Adipocyte (in vitro differentiated cells): ENCODE measurements at places on chromosomes 6 and 20.

DNA sequence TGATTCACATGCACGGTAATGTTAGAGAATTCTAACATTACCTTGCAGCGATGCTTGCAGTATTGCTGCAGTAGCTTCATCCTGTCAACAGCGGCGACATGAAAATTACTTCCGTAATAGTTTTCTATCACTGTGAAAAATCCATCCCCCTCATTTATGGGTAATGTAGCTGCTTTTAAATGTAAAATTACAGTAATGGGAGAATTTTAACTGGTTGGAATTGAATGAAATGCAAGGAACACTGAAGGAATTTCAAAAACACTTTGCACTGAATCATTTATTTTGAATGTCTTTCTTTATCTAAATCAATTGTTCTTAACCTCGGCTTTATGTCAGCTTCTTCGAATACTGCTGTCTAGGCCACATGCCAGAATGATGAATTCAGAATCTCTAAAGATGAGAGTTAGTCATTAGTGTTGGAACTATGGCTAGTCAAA lies 102.4 kb upstream of the HIVEP1 start:
- peak; percentile 73 for DNase-seq

GRCh38 chr6:44699082-44699481 lies 311.6 kb downstream of the CDC5L start:
- no peak for DNase-seq

DNA sequence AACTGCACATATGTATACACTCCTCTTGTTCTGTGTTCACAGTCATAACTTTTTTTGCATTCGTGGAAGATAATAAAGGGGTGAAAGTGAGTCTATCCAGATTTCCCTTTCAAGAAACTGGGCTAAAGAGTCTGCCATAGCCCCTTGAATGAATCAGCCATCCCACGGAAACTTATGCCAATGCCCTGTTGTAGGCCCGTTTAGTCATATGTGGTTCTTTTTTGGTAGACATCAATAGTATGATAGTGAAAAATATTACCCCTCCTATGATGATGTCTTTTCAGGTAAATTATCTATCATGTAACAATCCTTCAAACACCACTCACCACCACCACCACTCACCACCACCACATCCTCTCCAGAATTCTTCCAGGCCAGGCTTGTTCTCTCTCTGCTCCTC lies 99.9 kb upstream of the MYLIP start:
- no peak for DNase-seq

DNA sequence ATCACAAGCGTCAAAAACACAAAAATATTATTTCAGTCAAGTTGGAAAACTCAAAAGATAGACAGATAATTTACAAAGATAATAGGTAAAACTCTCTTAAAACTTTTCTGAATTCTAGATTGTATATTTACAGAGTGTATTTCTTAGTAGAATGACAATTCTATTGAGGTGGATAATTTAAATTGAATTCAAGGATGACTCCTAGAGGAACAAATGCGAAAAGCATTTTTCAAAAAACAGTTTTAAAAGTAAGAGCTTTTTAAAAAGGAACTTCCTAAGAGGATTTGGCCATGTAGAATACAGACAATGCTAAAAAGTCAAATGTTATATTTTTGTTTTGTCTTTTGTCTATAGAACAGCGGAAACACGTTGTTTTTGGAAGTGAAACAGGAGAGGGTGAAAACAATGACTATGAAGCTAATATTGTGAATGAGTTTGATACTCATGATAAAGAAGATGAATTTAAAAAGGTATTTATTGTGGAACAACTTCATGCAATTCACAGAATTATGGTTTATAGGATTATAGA lies 90.1 kb downstream of the DNAH8 start:
- DNase-seq = peak; percentile 28

- no peak for DNase-seq
Observed at GRCh38 chr20:1832634-1833033, 62.6 kb upstream of the SIRPA start.

DNA sequence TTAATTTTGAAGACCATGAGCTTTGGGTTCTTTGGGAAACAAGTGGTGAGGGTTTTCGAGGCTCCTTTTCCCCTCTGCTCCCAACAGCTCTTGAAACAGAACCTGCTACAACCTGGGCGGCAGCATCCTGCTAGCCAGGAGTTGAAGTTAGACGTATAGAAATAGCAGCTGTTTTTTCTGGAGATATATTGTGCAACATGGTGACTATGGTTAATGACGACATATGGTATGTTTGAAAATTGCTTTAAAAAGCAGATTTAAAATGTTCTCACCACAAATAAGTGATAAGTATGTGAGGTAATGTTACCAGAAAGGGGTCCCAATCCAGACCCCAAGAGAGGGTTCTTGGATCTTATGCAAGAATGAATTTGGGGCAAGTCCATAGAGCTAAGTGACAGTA lies 138.9 kb downstream of the PDE7B start:
- no peak for DNase-seq

- no peak for DNase-seq
Observed at GRCh38 chr20:10984913-10985312, 311.1 kb upstream of the JAG1 start.

- no peak for DNase-seq
Observed at GRCh38 chr20:6806275-6806674, 38.8 kb downstream of the BMP2 start.

DNA sequence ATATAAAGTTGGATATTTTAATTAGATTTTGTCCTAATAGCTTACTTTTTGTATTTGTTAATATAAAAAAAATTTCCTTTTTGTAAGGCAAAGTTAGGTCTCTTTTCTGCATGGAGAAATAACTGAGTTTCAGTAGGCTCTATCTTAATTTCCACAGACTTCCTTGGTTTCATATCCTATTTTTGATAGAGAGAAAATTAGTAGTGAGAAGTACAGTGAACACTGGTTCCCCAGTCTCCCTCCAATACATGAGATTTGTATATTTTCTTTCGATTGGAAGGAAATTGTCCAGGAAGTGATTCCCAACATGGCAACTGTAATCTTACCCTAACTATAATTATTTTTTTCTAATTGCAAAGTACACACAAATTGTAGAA lies 26.4 kb downstream of the TRIM27 start:
- DNase-seq = peak; percentile 22

DNA sequence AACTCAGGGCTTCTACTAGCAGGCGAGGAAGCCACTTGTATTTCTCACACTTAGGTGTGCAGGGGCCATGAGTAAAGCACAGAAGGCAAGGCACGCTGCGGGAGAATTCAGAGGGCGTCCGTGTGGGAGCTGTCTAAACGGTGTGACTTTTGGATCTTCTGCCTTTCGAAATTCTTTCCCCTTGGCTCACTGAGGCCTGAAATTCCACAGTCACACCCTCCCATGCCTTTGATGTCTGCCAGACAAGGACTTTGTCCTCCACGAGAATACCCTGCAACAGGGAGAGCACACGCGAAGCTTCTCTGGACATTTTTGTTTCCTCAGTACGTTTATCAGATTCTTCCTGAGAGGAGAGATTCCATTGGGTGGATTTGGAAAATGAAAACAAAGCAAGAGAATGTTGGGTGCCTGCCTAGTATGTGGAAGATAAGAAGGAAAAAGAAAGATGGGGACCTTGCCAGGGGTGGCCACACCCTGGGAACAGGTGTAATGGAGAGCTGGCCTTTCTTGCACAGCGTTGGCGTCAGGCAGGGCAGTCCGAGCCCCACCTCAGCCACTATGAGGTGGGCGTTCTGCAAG lies 235.7 kb downstream of the MYLK4 start:
- DNase-seq = no peak

DNA sequence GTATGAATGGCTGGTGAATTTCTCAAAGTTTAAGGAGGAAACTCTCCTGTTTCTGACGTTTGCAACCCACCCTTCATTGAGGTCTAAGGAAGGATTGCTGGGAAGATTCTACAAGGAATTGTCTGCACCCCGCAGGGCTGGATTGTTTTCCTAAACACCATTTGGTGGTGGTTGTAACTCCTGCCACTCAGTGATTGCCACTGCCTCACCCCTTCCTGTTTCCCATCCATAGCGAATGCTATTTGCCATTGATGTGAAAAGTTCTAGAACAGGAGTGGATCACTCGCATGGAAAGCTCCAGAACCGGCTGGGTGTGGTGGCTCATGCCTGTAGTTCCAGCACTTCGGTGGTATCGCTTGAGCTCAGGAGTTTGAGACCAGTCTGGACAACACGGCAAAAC lies 8.7 kb upstream of the DSP start:
- no peak for DNase-seq
